ENCODE measurements at places on chromosomes 7 and 10.

GRCh38 chr7:106552645-106553445 is 108.1 kb downstream of the CCDC71L start:
- DNase-seq = no peak

DNA sequence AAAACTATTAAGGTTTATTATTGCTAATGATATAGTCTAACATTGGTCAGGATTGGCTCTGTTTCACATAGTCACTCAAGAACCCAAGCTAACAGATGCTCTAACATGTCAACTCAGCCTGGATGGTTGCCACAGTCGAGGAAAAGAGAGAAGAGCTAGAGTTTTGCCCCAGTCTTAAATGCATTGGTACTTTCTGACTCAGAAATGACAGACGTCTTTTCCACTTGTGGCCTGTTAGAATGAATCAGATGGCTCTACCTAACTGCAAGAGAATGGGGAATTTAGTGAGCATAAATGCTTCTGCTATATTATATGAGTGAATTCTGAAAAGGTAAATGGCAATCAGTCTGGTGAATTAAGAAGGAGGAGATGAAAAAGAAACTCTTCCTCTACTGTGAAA is 13.9 kb downstream of the HECTD2 start:
- no peak for DNase-seq

- DNase-seq = no peak
Measured at GRCh38 chr10:83943920-83944319, 195.4 kb upstream of the GHITM start.

- no peak for DNase-seq
Measured at GRCh38 chr10:113499806-113500205, 53.0 kb upstream of the HABP2 start.

DNA sequence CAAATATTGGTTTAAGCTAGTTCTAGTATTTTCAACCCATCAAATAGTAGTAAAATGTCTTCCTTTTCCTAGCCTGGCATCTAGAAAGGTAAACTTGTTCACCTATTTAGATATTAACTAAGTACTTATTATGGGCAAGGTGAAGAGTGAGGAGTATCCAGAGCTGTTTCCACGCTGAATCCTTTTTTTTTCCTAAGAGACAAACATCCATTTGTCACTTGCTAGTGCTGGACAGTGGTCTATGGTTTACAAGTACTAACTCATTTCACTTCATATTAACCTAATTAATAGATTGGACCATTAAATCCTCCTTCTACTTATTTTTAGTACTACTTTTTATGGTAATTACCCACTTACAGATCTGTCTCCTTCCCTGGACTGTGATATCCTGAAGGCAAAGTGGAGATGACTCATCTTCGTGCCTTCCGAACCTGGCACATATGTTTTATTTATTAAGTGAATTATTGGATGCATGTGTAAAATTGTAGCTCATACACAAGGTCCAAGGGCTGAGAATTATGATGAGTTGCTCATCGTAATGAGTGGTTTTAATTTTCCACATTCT is 159.6 kb upstream of the IGFBP3 start:
- DNase-seq = no peak

DNA sequence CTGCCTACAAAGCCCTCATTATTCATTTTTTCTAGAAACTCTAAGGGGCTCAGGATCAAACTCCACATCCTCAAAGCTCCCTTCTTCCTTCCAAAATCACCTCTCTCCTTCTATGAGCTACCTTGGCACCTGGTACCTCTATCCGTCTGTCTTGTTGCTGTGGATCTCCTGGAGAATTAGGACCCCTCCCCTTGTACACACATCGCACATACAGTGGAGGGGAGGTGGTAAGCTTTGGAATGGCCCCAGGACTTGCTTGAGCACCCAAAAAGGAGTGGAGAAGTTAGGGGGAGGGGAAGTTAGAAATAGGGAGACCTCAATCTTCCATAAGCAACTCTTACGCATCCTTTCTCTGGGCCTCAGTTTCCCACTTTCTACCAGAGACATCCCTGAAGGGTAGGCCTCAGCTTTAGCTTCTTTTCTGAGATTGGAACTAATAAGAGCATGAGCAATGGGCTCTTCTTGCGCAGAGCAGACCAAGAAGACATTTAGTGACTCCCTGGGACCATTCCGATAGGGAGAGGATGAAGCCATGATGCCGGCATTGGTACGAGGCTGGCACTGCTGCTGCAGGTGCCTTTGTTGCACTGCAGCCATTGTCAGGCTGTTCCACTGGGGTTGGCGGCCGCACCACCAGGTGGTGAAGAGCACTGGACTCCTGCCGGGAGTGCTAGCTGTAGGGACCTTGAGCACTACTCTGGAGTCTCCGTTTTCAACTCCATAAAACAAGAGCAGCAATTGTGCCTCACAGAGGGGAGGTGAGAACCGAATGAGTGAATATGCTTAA is 4.5 kb downstream of the CYP26C1 start:
- DNase-seq = no peak

DNA sequence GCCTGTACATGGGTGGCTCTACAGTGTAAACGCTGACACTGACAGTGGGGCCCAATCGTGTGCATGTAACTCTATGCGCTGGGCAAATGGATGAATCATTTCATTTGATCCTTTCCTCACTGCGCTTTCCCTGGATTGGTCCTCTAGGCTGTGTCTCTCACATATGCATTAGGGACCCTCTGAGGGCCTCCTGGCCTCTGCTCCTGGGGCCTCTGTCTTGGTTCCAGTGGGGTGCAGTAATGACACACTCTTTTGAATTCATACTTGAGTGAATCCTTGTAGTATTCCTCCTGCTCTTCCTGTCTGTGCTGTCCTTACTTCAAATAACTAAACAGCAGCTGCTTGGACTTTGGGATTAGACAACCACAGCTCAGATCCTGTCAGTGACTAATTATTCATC is 176.5 kb upstream of the ADO start:
- DNase-seq = no peak

GRCh38 chr10:133384071-133384470 is 5.0 kb downstream of the PAOX start:
- no peak for DNase-seq

- DNase-seq = no peak
Measured at GRCh38 chr7:91614431-91614830, 266.1 kb downstream of the MTERF1 start.

- no peak for DNase-seq
Measured at GRCh38 chr7:94432817-94433216, 38.1 kb downstream of the COL1A2 start.

DNA sequence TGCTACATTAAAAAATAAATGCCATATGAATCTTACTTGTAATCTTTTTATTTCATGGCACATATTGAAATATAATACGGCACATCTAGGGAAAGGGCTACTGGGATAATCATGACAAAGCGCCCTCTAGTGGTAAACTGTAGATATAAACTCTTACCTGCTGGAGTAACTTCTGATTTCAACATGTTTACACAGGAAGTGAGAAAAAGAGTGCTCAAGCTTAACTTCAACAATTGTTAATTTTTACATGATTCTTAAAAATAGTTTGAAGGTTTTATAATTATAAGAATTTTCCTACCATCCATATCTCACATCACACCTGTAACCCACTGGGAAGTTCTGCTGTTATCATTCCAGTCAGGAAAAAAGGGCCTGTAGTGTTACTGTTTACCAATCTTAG is 2.0 kb upstream of the HEPACAM2 start:
- no peak for DNase-seq

DNA sequence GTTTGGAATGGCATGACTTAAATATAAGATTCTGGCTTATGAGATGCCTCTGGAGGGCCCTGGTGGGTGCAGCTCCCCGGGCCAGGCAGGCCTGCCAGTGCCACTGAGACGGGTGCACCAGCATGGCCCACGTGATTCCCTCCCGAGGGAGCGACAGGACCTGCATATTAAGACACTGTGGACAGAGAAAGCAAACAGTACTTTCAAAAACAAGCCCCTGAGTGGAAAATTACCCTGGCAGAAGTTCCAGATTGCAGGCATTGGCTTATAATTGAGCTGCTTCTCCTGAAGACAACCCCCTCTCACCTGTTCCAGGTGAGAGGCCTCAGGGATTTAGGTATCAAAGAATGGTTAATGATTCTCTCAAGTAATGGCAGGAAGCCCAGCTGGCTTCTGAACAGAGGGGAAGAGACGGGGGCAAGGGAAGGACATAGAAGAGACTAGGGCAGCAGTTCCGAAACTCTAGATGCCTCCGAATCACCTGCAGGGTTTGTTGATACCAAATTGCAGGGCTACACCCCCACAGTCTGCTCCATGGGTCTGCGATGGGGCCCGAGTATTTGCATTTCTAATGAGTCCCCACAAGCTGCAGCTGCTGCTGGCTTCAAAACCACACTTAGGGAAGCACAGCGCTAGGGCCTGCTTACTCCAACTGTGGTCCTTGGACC is 66.0 kb upstream of the DOCK1 start:
- no peak for DNase-seq

DNA sequence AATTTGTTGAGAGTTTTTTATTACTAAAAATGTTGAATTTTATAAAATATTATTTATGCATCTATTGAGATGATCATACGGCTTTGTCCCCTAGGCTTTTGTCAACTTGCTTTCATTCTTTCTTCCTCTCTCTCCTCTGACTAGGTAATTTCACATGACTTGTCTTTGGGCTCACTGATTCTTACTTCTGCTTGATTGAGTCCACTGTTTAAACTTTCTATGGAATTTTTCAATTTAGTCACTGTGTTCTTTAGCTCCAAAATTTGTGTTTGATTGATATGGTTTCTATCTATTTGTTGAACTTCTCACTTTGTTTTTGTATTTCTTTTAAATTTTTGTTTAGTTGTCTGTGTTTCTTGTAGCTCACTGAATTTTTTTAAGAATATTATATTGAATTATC is 65.9 kb upstream of the PTPRZ1 start:
- DNase-seq = no peak

DNA sequence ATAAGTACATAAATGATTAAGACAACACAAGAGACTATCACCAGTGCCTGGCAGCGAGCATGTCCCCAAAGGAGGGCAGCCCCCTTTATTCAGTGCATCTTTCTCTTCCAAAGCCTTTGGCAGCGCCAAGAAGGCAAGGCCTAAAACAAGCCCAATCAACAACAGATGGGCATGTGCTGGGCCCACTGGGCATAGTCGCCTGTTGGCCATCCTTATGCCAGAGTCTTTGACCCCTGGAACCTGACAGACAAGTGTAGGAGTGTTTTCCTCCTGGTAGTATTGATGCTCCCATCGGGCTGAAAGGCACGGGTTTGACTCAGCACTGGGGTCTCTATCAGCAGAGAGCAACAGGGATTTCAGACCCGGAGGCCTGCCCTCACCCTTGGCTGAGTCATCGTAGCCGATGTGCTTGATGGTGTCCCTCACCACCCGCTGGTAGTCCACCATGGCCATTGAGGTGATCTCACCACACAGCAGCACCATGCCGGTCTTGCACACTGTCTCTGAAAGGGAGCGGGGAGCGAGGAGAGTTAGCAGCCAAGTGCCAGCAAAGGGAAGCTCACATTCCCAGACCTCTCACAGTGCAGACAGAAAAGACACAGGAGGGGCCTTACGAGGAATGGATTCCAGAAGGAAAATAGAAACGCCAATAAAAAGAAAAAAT is 5.8 kb downstream of the MAT1A start:
- DNase-seq = no peak

- no peak for DNase-seq
Measured at GRCh38 chr10:8998751-8999150, 944.3 kb downstream of the GATA3 start.

DNA sequence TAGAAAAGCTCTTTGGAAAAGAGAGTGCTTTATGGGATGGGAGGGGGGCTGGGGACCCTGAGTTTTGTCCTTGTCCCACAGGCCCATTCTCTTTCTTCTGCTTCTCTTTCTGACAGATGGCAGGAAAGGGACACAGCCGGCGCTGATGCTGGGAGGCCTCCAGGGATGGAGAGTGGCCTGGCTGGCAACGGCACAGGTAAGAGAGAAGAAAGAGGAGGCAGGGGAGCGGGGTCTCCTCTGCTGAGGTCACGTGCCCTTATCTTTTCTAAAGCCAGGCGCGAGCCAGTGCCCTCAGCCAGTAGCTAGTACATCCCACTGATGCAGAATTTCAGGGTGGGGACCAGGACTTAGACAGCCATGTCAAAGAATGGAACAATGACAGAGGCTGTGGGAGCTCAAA is 9.2 kb downstream of the ZNF775 start:
- no peak for DNase-seq

DNA sequence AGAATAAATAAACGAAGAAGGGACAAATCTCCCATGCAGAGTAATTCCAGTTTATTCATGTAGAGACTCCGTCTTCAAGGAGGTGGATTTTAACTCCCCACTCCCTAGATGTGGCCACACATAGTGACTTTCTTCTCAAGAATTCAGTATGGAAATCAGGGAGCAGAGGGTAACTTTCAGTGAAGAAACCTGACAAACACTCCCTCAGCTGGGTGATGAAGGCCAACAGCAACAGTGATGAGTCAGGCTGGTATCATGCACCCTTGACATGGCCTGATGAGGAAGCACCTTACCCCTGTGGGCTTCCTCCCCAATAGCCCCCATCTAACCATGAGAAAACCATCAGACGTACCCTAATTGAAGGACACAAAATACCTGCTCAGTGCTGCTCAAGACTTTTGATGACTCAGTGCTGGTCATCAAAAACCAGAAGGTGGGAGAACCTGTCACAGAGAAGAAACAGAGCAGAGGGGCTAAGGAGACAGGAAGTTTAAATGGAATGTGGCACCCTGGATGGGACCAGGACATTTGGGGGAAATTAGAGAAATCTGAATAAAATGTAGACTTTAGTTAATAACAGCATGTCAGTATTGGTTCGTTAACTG is 50.6 kb downstream of the ADAMTS14 start:
- no peak for DNase-seq

DNA sequence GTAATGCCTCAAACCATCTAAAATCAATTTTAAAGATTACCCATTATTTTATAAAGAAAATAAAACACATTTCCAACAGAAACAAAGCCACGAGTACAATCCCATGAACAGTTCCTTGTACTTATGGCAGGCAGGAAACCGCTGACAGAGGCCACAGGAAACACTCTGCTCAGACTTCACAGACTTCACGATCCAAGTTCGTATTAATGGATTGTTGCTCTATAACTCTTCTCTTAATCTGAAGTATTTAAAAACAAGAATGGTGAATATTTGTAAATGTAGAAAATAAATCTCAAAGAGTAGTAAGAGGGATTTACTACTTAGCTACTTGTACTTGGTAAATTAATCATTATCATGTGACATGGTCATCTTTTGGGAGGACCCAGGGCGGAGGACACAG is 78.3 kb downstream of the SNX10 start:
- no peak for DNase-seq

DNA sequence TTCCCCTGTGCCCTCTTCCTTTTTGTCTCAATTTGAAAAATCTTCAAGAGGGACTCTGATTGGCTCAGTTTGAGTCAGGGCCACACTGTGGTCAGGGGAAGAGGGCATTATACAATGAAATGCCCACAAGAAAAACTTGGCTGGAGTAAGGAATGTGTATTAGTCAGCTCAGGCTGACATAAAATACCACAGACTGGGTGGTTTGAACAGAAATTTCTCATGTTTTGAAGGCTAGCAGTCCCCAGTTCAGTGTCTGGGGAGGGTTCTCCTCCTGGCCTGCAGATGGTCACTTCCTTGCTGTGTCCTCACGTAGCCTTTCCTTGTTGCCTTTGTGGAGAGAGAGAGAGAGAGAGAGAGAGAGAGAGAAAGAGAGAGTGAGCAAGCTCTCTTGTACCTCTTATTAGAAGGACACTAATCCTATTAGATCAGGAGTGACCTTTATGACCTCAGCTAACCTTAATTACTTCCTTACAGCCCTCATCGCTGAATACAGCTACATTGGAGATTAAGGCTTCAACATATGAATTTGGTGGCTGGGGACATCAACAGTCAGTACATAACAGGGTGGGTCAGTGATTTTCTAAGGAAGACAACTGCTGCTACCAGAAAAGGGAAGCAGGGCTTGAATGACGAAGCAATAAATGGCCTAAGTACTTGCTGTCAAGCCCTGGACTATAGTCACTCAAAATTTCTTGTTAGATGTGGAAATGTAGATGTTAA is 25.8 kb upstream of the FAM13C start:
- DNase-seq = no peak
